Activated T-helper 1 cell treated with anti-CD3 and anti-CD28 coated beads, Interleukin-2, amount 50 U/mL, for 16 hours (primary cell): ENCODE measurements at places on chromosomes 12 and 14.

GRCh38 chr12:49349266-49349665, 2.6 kb downstream of the DNAJC22 start:
- DNase-seq, result no peak

DNA sequence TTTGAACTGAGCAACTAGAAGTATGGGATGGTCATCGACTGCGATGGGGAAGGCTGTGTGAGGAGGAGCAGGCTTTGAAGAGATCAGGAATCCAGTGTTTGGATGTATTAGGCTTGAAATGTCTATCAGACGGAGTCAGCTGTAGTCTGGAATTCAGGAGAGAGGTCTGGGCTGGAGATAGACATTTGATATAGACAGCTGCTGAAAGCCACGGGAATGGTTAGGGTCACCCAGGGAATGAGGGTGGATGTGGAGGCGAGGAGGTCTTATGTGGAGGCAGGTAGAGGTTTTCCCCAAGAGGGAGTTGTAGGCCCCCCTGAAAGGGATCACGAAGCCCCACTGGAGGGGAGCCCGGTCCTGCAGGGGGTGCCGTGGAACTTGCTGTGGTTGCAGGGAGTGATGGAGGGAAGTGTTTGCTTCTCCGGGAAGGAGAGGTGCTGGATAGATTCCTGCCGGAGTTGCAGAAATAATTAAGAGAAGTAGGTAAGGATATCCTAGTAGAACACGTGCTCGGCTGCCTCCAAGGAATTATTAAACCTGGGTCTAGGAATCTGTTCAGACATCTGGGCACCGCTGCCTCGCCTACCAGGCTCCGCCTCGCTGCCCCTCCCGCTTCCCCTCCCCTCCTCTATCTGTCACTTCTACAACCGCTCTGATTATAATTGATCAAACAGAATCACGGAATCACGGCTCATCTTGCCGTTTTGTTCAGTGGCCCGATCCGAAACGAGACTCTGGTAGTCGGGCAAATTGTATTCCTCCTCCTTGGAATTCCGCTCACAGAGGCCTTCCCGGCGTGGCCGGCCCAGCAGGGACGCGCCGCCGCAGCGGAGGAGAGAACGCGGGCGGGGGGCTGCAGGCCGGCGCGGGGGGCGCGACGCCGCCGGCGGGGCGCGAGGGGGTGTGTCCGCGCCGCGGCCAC, 826 bp upstream of the CACNA1C start:
- DNase-seq, result no peak

- DNase-seq, result no peak
Observed at GRCh38 chr14:105336477-105337287, 22.1 kb downstream of the PACS2 start.

- no peak for DNase-seq
Observed at GRCh38 chr12:16611146-16611545, 5.2 kb upstream of the LMO3 start.

GRCh38 chr12:32583534-32583933, 95.6 kb upstream of the DNM1L start:
- DNase-seq, result no peak
